ENCODE measurements at places on chromosomes 3 and 15.

- DNase-seq = no peak
These were observed 7.3 kb downstream of the LINGO1 start for GRCh38 chr15:77625376-77625775.

GRCh38 chr3:11047500-11047899 lies 55.0 kb downstream of the SLC6A1 start:
- DNase-seq = no peak

DNA sequence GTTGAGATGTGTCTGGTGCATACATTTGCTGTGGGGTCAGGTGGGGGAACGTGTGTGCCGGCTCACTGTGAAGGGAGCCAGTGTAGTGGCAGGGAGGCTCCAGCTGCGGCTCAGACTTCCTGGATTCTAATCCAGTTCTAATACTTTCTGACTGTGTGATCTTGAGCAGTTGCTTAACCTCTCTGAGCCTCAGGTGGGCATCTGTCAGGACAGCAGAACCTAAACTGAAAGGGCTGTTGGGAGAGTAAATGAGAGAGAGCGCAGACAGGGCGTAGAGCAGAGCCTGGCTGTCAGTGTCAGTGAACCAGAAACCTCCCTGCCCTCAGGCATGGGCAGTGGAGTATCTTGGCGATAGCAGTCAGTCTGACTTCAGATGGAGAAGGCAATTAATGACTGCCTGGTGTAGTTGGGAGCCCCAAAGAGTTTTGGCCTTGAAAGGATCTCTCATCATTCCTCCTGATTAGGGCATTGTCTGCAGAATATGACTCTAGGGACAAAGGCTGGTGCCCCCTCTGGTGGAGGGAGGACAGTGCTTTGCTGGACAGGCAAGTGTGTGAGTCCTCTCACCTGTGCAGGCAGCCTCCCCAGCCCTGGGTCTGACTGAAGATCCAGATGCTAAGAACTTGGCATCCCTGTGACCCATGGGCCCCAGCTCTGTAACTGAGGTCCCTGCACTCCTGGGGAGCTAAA lies 9.6 kb downstream of the KBTBD13 start:
- DNase-seq = no peak

DNA sequence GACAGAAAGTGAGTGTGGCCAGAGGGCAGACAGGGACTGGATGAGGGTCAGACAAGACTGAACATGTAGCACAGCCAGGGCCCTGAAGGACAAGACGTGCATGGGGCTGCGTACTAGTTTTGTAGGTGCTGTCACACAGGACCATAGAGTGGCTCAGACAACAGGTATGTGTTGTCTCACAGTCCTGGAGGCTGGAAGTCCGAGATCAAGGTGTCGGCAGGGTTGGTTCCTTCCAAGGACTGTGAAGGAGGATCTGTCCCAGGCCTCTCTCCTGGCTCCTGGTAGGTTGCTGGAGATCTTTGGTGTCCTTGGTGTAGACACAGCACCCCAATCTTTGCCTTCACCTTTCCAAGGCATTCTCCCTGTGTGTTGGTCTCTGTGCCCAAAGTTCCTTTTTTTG lies 136.4 kb downstream of the SRGAP3 start:
- no peak for DNase-seq

- no peak for DNase-seq
These were observed 7.2 kb upstream of the MESP1 start for GRCh38 chr15:89758283-89758682.

DNA sequence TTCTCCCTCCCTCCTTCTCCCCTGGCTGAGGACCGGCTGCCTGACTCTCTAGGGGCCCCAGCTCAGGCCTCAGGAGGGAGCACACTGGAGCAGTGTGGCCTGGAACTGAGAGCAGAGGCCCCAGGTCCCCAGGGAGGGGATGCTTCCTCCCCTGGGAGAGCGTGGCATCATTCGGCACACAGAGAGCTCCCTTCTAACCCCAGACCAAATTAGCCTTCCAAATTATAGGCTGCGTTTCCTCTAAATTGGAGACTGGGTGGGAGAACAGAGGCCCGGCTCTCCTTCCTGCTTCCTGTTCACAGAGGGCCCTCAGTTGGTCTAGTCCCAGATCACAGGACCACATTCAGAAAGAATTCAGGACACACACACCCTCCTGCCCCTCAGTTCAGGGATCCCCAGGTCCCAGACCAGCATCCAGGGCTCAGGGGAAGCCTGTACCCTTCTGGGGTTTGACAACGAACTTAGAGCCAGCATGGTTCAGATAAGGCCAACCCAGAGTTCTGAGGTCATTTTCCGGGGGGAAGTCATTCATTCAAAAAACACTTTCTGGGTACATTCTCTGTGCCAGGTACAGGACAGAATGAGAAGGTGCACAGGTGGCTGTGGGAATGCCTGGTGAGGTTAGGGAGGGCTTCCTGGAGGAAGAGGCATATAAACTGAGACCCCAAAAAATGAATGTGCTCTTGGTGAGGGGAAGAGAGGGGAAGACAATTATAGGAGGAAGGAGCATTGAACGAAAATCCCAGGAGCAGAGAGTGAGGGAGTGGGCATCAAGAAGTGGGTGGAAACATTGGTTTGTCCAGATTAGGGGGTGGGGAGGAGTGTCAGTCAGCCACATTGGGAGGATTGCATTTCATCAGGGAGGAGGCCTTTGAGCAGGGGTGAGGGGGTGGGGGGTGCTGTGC lies 28.4 kb upstream of the RPL29 start:
- no peak for DNase-seq

- DNase-seq = no peak
These were observed 20.2 kb upstream of the PPP1R2 start for GRCh38 chr3:195563317-195563716.

GRCh38 chr15:47397655-47398054 lies 319.6 kb upstream of the SEMA6D start:
- no peak for DNase-seq

- no peak for DNase-seq
These were observed 113.0 kb upstream of the PFN2 start for GRCh38 chr3:150083655-150084042.

All from cortex of kidney (tissue), 1 donor.